ENCODE measurements at places on chromosomes 2 and 18.

DNA sequence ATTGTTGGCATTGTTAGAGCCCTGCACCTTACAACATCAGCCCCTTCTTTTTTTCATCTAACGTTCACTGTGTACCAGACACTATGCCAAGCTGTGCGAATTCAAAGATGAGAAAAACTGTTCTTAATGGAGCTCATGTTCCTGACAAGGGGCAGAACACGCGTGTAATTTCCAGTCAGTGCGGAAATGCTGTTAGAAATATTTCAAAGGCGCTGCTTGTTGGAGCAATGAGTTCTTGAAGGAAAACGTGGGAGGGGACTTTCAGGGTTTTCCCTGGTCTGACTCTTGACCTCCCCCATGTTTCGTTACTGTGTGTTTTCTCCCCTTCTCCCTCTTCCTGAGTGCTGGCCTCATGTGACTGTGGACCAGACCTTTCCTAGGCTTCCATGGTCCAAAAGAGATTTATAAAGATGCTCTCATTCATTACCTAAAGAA, 1.5 kb downstream of the MTHFD2 start:
- peak; percentile 49 for DNase-seq

GRCh38 chr2:59752512-59752911, 800.9 kb downstream of the BCL11A start:
- no peak for DNase-seq

DNA sequence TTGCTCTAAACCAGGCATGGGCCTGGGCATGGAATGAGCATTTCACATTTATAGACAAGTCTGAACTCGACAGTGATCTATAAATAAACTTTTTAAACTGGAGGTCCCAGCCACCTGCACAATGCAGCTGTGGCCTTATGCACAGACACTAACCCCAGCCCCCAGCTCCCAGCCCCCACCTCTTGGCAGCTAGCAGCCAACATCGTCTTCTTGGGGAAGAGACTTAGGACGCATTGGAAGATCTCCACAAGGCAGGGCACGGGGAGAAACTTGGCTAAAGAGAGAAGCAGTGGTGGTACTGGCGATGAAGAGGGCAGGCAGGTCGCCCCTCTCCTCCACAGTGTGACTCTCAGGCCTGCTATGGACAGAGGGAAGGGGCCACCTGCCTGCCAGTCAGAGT, 213.2 kb downstream of the ANAPC1 start:
- no peak for DNase-seq

DNA sequence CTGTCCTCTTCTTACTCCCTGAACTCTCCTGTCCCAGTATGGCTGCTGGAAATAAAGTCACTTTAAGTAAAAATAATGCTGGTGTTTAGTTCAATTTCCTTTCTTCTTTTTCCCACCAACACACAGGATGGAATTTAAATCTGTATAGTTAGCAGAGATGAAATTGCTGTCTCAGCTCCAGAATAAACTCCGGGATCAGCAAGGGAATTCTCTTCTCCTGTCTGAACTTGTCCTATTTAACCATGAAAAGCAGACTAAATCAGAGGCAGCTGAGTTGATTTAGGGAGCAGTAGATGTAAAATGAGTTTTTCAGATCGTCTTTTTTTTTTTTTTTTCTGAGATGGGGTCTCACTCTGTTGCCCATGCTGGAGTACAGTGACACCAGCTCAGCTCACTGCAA, 25.9 kb downstream of the TTLL4 start:
- no peak for DNase-seq

- DNase-seq = no peak
Measured at GRCh38 chr2:62604336-62604735, 98.3 kb upstream of the TMEM17 start.

DNA sequence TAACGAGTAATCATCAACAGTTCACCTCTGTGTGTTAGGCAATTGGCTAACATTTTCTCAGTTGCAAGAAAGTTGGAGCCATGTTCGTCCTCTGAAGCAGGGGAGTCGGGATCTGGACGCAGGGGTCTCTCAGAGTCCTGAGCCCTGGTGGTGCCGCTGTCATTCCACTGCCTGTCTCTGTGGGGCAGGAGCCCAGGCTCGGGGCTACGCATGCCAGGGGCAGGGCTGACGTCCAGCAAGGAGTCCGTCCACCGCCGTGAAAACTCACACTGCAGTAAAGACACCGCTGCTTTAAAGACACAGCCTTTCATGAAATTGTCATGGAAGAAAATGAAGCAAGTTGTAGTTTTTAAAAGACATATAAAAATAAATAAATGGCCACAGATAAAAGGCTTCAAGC, 571.1 kb upstream of the SOX11 start:
- DNase-seq = no peak

GRCh38 chr18:3715231-3716080, 265.5 kb downstream of the TGIF1 start:
- no peak for DNase-seq

DNA sequence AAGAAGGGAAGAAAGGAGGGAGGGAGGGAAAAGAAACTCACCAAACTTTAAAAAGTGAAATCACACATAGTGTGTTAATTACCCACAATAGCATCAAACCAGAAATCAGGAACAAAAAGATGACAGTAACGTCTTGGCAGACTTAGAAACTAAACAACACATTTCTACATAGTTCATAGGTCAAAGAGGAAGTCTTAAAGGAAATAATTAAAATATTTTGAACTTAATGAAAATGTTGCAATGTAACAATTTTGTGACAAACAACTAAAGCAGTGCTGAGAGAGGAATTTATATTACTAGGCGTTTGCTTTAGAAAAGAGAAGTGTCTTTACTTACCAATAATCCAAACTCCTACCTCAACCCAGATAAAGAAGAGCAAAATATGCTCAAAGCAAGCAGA, 505.0 kb upstream of the ID2 start:
- DNase-seq = no peak

- DNase-seq = no peak
Measured at GRCh38 chr2:233408366-233409285, 54.3 kb downstream of the DGKD start.

Data from activated CD4-positive, alpha-beta T cell treated with anti-CD3 and anti-CD28 coated beads, Interleukin-2, amount 50 U/mL, for 48 hours (primary cell).